ENCODE measurements at places on chromosomes 4 and X.

GRCh38 chr4:151604238-151604637 is 156.6 kb downstream of the GATB start:
- no peak for DNase-seq

DNA sequence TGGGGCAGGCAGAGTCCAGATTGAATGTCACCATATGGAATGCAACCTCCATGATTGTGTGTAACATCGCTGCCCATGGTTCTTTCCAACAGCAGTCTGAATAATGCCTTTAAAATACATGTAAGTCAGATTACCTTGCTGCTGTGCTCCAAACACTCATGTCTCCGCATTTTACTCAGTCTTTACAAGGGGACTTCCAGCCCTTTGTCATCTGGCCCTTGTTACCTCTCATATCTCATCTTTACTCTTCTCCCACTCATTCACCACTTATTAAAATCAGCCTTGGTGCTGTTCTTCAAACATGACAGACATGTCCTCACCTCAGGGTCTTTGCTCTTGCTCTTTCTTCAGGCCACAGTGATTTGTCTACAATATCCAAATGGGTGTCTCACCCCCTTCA is 200.4 kb upstream of the GYPA start:
- no peak for DNase-seq

GRCh38 chr4:159508917-159509500 is 406.1 kb downstream of the RAPGEF2 start:
- DNase-seq: no peak

DNA sequence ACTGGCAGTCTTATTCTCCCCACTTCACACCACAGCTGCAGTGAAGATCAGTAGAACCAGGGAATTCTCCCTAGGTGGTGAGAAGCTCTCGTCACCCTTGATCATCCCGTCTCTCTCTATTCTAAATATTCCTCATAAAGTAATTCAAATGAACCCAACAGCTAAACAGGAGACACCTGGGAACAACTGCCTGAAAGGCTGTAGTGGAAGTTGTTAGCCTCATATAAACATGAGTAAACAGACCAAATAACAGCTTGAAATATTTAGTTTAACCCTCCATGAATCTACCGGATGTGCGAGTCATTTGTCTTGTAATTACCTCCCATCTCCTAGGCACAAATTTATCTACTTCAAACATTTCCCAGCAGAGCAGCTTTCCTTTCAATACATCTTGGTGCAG is 30.4 kb upstream of the APELA start:
- DNase-seq: no peak
